ENCODE measurements at places on chromosomes 1 and 21.

- DNase-seq: no peak
Measured at GRCh38 chr1:43205671-43206070, 33.5 kb downstream of the CFAP57 start.

GRCh38 chr21:36817732-36818450 lies 119.0 kb downstream of the SIM2 start:
- no peak for DNase-seq

DNA sequence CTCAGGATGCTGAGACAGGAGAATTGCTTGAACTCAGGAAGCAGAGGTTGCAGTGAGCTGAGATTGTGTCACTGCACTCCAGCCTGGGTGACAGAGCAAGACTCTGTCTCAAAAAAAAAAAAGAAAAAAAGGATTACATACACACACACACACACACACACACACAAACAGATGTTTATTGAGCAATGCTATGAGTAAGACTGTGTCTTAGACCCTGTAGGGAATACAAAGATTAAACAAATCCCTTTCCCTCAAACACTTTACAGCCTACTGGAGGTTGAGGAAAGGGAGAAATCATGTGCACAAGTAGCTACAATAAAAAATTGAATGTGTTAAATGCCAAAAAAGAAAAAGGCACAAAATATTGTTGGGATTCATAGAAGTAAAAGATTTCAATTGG lies 58.1 kb downstream of the RPAP2 start:
- no peak for DNase-seq

DNA sequence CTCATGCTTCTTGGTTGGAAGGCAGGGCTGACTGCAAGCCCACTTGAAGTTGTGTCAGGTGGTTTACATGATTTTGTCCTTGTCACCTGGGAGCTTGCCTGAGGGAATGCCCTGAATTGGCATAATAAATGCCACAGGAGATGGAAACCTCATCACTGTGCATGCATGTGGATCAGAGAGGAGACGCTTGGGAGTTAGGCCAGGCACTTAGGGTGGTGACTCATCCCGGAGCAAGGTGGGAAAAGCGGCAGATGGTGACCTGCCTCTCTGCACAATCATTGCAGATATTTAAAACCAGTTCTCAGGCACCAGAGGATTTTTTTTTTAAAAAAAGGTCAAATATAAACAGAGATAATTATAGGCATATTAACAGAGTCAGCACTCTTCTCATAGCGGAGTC lies 202.2 kb upstream of the KIAA0040 start:
- DNase-seq: no peak

DNA sequence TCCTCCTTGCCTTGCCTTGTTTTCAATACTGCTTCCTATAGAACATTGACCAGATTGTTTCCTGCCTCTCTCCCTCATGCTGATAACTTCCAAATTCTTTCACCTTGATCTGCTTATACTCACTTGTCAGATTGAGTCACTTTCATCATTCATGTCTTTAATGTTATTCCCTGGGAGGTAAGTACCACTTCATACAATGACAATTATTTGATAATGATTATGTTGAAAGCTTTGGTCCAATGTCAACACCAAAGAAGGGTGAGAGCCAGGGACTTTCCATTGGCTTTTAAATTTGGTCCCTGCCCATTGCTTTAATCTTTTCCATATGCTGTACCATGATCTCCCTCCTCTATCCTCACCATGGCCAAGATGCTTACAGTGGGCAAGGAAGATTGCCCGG lies 137.4 kb downstream of the SYT2 start:
- no peak for DNase-seq

DNA sequence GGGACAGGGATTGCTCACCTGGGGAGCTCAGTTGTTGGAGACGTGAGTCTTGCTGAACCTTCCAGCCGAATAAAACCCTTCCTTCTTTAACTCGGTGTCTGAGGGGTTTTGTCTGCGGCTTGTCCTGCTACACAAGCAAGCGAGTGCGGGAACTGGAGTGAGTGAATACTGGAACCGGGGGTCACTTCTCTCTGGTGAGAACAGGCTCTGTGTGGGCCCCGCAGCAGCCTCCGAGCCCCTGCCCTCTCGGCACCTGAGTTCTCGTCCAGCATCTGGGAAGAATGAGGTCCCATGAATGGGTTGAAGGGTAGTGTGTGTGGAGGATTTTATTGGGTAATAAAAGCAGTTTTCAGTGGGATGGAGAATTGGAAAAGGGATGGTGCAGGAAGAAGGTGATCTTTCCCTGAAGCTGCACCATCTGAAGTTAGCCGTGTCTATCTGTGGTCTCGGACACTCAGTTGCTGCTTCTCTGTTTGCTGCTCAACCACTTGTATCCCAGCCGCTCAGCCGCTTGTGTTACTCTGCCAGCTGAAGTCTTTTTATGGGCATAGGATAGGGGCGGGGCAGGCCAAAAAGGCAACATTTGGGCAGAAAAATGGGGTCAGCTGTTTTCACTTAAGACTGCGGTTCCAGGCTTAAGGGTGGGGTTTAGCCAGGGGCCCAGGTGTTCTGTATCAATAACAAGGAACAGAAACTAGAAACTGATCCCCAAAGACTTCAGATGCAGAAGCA lies 450.6 kb upstream of the CAMK1G start:
- no peak for DNase-seq

- no peak for DNase-seq
Measured at GRCh38 chr1:200351826-200352549, 57.8 kb downstream of the ZNF281 start.

DNA sequence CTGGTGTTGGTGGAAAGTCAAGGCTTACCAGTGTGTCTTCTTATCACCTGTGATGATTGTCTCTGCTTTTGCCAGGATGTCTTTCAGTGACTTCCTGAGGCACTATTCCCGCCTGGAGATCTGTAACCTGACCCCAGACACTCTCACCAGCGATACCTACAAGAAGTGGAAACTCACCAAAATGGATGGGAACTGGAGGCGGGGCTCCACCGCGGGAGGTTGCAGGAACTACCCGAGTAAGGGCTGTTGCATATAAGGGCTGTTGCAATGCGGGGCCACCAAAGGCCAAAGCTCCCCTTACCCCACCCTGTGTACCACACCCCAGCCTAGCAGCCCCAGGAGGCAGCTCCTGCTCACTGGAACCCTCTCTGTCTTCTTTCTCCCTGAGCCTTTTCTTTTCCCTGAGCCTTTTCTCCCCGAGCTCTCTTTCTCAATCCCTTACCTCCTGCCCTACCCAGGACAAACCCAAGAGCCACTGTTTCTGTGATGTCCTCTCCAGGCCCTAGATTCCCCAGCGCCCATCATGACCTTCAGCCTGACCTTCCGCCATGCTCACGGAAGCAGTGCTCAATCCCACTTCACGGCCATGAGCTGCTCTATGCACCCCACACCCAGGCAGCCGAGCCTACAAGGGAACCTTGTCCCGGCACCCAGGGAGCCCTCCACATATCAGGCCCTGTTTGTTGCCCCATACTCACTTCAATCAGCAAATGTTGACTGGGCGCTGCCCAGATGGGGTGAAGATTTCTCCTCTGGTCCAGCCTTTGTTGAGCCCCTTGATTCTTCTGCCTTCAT lies 40.6 kb downstream of the CAPN2 start:
- DNase-seq: no peak

GRCh38 chr21:23402929-23403520 lies 2204.3 kb downstream of the MRPL39 start:
- DNase-seq: no peak

- no peak for DNase-seq
Measured at GRCh38 chr1:180173952-180174351, 19.3 kb downstream of the QSOX1 start.

DNA sequence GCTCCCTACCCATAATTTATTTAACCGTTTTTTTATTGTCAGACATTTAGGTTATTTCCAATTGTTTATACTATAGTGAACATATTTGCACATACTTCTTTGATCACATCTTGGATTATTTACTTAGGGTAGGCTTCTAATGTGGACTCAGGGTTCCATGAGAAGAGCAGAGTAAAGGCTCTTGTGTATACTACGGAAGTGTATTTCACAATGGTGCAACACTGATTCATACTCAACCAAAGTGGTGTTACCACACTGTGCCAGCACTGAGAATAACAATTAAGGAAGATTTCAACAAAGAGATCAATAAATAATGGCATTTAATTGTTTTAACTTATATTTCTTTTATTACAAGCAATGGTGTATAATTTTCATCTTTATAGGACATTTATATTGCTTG lies 251.2 kb downstream of the ZNF326 start:
- DNase-seq: no peak
